NCI-H748 treated with DMSO at 0.1 percent for 48 hours (cell line): ENCODE measurements at places on chromosomes 13 and 19.

DNA sequence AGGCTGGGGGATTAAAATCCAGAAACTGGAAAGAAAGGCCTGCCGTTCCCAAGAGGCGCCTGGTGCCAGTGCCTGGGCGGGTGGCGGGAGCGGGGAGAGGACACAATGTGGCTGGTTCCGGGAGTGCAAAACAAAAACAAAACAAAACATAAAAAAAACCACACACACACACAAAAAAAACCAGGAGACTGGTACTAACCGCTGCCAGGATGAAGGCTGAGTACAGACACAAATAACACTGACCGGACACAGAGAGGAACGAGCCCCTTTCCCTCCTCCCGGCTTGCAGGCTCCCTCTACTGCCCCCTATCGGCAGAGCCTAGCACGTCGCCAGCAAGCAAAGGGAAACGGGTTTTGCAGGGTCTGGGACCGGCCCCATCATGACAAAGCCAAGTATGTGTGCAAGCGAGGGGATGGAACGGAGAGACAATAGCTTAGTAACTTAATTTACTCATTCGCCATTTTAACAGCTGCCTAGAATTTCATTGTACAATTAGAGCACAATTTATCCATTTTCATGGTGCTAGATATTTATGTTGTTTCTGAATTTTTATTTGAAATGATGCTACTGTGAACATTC lies 17.9 kb upstream of the ZDHHC20 start:
- peak; percentile 97 for DNase-seq

GRCh38 chr19:13302526-13303270 lies 152.5 kb downstream of the IER2 start:
- no peak for DNase-seq

- no peak for DNase-seq
Measured at GRCh38 chr19:15427350-15427700, 8.5 kb upstream of the AKAP8L start.

GRCh38 chr13:105441051-105441750 lies 1094.3 kb downstream of the EFNB2 start:
- no peak for DNase-seq

DNA sequence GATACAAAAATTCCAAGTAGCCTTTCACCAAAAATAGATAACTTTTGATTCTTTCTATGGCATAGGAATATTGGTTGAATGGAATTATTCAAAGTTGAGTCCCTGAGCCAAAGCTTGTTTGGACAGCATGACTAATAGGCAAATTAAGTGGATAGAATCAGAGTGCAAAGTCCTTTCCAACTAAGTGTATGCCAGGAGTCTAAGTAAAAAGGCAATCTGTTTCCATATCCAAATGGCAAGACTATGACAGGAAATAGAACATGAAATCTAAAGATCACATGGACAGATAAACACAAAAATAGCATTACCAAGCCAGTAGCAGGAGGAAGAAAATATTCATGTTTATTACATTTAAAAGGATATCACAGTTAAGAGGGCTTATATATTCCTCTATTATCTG lies 804.6 kb downstream of the SLITRK6 start:
- no peak for DNase-seq

DNA sequence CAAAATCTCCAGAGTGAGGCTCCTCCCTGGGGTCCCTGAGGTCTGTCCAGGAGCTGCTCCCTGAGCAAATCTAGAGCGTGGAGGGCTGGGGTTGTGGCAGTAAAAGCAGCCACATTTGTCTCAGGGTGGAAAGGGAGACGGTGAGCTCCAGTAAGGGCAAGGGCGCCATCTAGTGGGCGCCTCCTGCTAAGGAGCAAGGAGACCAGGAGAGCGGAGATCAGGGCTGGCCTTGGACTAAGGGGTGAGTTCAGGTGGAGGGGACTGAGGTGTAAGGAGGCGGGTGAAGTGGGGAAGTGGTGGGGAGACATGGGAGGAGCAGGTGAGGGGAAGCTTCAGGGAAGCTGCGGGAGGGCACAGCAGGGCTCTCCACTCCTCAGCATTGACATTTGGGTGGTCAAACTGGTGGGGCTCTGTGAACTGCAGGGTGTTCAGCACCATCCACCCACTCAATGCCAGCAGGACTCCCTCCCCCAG lies 5.3 kb upstream of the CEACAM21 start:
- DNase-seq: peak; percentile 67

DNA sequence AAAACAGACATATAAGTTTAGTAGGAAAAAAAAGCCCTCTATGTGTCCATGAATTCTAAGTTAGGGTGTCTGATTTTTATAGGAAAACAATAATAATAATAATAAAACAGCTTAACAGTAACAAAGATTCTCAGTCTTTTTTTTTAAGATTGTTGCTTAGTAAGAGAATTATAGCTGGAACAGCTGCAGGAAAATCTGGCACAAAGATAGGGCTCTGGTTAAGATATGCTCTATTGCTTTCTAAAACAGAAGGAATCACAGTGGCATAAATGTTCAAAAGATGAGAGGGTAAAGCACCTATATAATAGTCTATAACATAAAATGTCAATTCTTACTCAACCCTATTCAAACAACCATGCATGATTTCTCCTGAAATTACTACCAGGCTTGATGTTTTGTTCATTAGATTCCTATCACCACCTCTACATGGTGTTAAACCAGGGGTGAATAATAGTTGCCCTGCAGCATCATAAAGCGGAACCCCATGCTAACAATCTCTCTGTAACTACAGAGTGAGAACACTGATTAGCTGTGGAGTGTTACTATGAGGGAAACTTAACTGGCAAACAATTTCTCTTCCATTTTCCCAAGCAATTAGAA lies 541.4 kb upstream of the MIR17HG start:
- DNase-seq: no peak

DNA sequence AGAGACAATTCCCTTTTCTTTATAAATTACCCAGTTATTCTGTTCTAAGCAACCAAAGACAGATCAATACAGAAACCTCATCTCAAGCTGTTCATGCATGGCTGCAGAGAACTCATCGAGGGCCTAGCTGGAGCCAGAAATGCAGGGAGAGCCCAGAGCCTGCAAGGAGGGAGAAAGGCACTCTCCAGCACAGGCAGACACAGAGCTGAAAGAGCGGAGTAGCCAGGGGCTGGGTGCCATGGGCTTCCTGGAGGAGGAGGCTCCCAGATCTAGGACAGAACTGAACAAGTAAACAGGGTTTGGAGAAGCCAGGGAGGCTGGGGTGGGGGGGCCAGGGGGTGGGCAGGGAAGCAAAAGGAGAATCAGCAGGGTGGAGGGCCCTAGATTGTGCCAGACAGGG lies 144.2 kb upstream of the ZNF507 start:
- DNase-seq: no peak

- DNase-seq: no peak
Measured at GRCh38 chr13:50241479-50241878, 226.2 kb downstream of the KCNRG start.

DNA sequence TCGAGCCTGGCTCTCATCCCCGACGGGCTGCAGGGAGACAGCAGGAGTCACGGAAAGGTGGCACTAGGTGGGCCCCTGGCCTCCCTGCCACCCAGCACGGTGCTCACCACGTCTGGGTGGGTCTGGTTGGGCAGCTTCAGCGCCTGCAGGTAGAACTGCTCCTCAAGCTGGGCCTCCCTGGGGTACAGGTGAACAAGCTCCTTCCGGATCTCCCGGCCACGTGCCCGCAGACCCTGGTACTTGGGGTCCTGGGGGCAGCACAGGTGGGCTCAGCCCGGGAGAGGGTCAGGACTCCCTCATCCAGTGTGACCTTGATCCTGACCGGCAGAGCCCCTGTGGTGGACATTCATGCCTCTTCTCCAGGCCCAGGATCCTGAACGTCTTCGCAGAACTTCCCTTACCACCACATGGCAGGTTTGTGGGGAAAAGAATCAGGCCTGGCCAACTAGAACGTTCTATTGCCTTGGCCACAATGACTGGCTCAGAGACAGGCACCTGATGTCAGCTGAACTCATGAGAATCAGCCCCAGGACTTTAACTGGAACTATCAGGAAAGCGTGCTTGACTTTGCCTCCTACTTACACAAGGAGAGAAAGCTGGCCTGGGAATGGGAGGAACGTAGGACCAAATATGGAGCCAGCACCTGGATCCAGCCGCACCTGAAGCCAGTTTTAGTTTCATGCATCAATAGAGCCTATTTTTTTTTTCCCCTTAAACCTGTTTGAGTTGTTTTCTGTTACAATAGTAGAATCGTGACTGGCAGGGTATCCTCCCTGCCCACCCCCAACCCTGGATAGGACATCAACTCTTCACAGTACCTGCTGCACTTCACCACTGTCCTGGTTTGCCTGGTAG lies 8.9 kb downstream of the SARS2 start:
- DNase-seq: no peak

GRCh38 chr13:52428295-52428694 lies 22.1 kb downstream of the VPS36 start:
- DNase-seq: no peak

DNA sequence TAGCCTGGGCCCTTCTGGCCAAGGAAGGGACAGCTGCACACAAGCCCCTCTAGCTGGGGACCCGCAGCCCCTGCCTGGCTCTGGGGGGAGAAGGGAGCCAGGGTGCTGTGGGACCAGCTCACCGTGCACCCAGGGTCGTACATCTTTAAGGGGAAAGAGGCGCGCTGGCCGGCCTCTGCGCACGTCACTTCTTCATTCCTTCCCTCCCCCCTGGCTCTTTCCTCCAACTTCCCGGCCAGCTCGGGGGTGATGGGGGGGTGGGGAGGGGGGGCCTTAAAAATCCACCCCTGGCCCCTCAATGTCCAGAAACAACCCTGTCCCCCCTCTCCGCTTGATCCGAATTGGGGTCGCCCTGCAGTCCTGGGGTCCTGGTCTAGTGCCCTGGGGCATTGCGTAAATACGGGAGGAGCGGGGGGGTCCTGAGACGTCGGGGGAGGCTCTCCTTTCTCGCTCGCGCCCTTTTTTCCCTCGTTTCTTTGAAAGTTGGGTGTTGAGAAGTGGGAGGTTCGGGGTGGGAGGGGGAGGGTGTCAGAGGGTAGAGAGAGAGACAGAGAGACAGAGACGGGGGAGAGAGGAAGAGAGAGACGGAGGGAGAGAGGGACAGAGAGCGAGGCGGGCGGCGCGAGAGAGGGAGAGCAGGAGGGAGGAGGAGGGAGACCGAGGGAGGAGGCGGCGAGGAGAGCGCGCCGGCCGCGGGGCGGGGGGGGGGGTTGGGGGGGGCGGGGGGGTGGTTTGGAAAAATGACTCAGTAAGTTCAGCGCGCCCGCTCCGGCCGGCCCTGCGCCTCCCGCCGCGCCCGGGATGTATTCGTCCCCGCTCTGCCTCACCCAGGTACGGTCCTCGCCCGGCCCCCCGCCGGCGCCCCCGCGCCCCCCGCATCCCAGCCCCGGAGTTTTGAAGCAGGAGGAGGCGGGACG lies at the start of gene NFIC:
Gene NFIC (plus strand): TSS at position 748 of the 917 bp plus-strand sequence. CDS start 54 bp downstream, at position 802.
- no peak for DNase-seq

DNA sequence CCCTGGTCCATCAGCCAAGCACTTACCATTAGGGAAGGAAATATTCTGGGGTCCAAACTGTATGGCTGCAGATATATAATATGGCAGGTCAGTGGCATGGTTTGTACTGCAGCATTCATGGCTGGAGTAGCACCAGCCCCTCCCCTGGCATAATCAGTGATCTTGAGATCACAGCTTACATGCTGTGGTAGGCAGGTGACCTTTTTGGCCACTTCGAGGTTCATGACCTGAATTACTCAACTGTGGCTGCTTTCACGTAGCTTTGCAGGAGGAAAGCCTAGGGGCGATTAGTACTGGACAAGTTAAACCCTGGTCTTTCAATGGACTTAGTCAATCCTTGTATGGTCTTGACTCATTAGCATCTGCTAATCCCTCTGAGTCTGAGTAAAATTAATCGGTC lies 169.8 kb downstream of the SPRY2 start:
- DNase-seq: no peak

DNA sequence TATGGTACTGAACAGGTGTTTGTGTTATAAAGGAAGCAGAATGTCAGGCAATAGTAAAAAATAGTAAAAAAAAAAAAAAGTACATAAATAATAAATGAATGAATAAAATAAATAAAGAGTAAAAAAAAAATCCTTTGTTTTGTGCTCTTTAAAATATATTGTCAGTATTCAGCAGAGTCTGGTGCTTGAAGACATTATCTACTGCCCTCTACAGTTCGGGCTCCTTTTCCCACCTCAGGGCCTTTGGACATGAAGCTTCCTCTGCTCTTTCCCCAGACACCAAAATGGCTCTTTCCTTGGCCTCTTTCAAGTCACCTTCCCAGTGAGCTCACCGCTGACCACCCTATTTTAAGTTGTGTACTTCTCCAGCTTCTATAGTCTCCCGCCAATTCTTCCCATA lies 137.5 kb downstream of the TNFRSF19 start:
- DNase-seq: peak; percentile 35

DNA sequence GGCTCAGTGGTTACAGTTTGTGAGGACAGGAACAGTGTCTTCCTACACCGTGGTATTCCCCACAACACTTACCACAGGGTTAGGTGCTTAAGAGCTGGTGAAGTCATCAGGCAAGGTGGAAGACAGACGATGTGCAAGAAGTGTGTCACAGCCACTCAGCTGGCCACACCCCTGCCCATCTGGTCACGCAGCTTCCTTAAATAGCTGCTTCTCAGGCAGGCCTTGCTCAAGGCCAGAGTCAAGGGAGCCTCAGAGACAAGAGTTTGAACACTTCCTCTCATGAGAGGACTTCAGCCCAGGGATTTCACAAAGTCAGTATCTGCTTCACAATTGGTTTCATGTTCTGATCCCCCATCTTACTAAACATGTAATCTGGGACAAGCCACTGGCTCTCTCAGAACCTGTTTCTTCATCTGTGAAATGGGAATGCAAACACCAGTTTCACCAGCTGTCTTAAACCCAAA lies 80.3 kb upstream of the FRY start:
- no peak for DNase-seq

GRCh38 chr13:43983373-43983772 lies 103.7 kb downstream of the LACC1 start:
- no peak for DNase-seq

GRCh38 chr19:18992696-18993095 lies 40.6 kb downstream of the SUGP2 start:
- DNase-seq: no peak
